Dorsolateral prefrontal cortex (tissue), 122 donors: ENCODE measurements at places on chromosomes 6 and 20. TPM values are rescaled to one million over a fixed set of nuclear protein-coding genes. Genes with fewer than 3 reads are reported as not detected.

MAS1 gene
- 5.9 TPM for total RNA-seq

TMEM239 gene
- total RNA-seq = not detected

PBOV1 gene
- total RNA-seq = not detected

ADGRF5 gene
- total RNA-seq = 16.3 TPM

CLVS2 gene
- total RNA-seq = 53.5 TPM

MUC21 gene
- total RNA-seq = not detected

PLTP gene
- total RNA-seq = 59.3 TPM
